IPS DF 19.7 (cell line): ENCODE measurements at places on chromosomes 3 and 15.
A peak's percentile ranks its signal among the peaks of the same experiment; 100 is the strongest.

- DNase-seq: no peak
Measured at GRCh38 chr15:38610748-38611147, 46.1 kb upstream of the RASGRP1 start.

GRCh38 chr3:27914199-27914598, 192.1 kb upstream of the EOMES start:
- DNase-seq: peak; percentile 23

DNA sequence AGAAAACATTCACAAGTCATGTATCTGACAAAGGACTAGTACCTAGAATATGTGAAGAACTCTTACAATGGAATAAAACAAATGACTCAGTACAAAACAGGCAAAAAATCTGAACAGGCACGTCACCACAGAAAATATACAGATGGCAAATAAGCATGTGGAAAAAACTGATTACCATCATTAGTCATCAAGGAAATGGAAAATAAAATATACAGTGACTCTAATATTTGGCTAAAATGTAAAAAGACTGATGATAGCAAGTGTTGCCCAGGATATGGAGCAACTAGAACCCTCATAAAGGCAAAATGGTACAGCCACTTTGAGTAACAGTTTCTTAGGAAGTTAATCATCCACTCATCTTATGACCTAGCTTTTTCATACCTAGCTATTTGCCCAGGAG, 95.8 kb upstream of the ABHD17C start:
- DNase-seq: no peak

- DNase-seq: no peak
Measured at GRCh38 chr3:49867871-49868321, 1.8 kb downstream of the CAMKV start.

- no peak for DNase-seq
Measured at GRCh38 chr3:189449084-189449483, 182.1 kb upstream of the TP63 start.

- DNase-seq: no peak
Measured at GRCh38 chr3:133494469-133494868, 79.0 kb upstream of the CDV3 start.

GRCh38 chr15:41581110-41581509, 22.1 kb downstream of the TYRO3 start:
- DNase-seq: no peak
